ENCODE measurements at places on chromosomes 7 and 10. TPM values are rescaled to one million over a fixed set of nuclear protein-coding genes. Genes with fewer than 3 reads are reported as not detected.

Gene SLC39A12
- total RNA-seq = under 0.01 TPM

Gene CAPZA2
- 158 TPM for total RNA-seq

Gene CYP26A1
- not detected for total RNA-seq

Gene ACTL6B
- not detected for total RNA-seq

Gene PTN
- 23.8 TPM for total RNA-seq

Gene KAZALD1
- total RNA-seq = 6.2 TPM

Gene BAIAP2L1
- total RNA-seq = 1.7 TPM

All from uterine smooth muscle cell (primary cell).